Astrocyte of the hippocampus (primary cell): ENCODE measurements at places on chromosomes 11 and 22.

- DNase-seq, result peak; percentile 68
These were observed 20.3 kb downstream of the FAM118B start for GRCh38 chr11:126231725-126232459.

DNA sequence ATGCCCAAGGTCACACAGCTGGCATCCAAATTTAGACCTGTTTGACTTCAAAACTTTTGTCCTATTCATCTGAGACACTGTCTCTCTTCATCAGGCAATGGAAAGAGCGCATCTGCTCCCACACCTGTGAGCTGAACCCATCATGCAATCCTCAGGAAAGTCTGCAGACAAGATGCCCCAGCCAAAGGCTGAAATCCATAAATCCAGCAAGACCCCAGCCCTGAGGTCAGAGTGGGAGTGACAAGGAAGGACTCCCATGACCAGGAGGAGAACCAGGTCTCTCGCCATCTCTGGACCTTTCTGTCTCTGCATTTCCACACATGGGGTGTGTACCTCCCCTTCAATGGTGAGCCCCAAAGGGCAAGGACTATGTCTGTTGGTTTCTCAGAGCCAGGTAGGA, 83.6 kb upstream of the HMGXB4 start:
- no peak for DNase-seq

DNA sequence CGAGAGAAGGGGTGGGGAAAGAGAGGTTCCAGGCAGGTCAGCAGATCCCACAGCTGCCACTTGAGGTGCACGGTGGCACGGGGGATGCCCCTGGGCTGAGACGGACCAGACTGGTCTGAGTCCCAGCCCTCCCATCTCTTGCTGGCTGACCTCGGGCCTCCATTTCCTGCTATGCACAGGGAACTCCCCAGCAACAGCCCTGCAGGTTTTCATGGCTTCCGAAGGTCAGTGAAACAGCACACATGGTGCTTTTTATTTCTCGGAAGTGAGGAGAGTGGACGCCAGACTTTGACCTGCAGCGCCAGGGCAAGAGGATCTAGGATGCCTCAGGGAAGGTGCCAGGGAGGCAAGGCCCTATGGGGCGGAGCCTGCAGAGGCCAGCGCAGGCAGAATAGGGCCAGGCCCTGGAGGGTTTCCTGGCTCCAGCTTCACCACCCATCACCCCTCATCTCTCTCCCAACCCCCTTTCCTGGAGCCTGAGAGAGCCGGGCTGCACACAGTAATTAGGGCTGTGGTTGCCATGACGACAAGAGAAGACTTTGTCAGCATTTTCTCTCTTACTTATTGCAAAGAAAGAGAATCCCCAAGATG, 29.5 kb downstream of the SLC22A12 start:
- DNase-seq, result peak; percentile 35

GRCh38 chr11:34558673-34559072, 45.1 kb upstream of the ELF5 start:
- peak; percentile 10 for DNase-seq

GRCh38 chr11:36400766-36401455, 104.8 kb downstream of the PRR5L start:
- no peak for DNase-seq

DNA sequence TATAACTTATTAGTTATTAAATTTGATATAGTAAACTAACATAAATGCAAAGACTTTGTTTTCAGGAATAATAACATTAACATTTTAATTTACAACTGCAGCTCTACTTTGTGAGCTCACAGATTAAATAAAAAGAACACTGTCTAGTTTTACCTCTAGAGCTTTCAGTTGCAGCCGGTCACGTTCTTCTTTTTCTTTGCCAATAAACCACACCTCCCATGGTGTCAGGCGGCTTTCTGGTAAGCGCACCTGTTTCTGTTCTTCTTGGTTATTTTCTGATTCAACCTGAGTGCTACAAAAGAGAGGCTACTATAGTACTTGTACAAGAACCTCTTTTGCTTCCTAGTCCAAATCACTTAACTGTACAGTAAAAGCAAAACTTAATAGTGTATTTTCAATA, 5.8 kb downstream of the CCDC34 start:
- DNase-seq, result no peak

DNA sequence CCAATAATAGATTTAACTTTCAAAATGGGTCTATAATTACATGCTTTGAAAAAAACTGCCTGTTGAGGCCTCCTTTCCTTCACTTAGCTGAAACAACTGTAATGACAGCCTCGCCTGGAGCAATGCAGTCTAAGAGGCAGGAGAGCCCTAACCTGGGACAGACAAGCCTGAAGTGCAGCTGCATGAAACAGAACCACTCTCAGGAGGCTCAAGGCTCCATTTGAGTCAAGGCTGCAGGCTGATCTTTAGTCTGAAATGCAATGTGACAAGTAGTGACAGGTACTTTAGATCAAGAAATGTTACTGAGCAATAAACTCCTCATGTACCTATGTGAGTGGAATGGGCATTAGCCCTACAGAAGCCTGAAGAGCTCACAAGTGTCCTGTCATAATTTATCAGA, 414.0 kb upstream of the LUZP2 start:
- DNase-seq, result no peak

GRCh38 chr11:71208011-71208774, 44.2 kb downstream of the SHANK2 start:
- DNase-seq, result no peak

DNA sequence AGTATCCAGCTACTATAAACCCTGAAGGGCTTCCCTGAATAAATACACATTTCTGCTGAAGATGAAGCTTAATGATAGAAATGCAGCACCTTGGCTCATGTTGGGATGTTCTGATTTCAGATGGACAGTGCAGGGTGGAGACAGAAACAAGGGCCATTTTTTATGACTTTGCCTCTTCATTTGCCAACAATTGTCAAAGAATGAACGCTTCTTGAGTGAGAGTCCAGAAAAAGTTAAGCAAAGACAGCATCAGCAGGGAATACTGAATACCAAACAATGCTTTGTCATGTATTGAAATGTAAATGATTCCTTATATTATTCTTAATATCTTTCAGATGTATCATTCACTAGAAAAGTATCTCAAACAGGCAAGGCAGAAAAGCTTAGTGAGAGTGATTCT, 84.9 kb downstream of the TRPC6 start:
- DNase-seq, result no peak

DNA sequence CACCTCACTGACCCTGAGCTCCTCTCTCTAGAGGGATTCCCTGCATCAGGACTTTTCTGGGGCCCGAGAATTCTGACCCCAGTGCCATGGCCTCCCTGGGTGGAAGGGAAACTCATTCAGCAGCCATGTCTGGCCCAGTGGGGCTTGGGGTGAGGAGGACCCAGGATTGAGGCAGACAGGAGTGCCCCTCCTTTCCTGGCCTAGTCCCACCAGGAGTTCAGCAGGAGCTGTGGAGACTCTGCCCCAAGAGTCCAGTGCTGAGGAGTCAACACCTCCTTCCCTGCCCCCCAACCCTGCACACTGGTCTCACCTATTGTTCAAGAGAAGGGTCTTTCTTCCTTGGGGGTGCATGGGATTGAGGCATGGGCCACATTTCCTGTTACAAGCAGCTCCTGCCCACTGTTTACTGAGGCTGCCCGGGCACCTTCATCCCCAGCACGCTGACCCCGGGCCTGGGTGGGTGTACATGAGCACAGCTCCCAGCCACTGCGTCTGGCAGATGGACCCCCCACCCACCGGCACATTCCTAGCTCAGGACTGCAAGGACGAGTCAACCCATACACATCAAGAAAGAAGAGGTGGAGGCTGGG, 33.9 kb downstream of the ALX4 start:
- DNase-seq, result no peak

DNA sequence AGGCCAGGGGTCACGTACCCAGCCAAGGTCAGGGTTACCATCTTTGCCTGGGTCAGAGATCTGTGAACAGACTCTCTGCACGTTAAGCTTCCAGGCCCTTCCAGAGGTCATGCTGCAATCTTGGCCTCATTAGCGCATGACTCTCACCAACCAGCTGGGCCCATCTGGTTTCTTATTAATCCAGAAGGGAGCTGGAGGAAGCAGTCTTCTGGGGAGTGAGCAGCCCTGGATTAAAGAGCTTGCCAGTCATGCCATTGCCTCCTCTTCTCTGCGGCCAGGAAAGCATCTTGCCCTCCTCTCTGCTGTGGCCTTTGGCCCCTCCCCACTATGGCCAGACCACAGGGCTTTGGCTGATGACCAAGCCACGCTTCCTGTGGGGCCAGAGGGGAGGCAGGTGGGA, 57.4 kb downstream of the CHST1 start:
- DNase-seq, result no peak

DNA sequence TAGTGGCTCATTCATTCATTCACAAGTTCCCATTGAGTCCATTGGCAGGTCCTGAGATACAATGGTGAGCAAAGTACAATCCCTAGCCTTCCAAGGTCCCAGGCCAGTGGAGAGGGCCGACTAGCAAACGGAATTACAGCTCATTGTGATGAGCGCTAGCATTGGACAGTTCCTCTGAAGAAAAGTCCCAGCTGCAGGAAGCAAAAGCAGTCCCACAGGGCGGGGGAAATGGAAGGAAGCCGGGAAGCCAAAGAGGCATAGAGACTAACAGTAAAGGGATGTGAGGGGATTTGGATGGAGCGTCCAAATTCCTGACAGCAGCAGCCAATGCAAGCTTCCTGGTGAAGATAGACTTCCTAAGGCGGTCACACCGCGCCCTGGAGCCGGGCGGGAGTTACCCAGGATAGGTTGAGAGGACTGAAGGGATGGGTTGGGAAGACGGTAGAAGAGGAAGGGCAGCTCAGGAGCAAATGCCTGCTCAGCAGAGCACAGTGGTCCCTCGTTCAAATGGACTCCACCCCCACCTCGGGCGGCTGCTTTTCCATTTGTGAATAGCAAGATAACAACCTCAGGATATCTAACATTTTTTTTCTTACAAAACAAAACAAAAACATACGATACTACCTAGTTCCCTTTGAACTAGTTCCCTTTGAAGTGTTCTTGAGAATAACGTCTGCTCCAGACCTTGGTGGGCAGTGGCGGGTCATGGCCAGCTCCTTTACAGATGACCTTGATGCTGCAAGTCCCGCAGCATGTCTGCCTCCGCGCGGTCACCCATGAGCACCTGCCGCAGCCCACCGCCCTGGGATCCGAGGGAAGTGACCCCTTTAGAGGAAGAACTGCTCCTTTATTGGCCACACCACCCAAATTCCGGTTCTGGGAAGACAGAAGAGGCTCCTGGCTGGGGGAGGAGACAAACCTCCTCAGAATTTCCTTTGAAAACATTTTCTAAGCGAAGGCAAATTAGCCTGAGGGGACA, 132.9 kb downstream of the RASSF10 start:
- DNase-seq, result no peak

DNA sequence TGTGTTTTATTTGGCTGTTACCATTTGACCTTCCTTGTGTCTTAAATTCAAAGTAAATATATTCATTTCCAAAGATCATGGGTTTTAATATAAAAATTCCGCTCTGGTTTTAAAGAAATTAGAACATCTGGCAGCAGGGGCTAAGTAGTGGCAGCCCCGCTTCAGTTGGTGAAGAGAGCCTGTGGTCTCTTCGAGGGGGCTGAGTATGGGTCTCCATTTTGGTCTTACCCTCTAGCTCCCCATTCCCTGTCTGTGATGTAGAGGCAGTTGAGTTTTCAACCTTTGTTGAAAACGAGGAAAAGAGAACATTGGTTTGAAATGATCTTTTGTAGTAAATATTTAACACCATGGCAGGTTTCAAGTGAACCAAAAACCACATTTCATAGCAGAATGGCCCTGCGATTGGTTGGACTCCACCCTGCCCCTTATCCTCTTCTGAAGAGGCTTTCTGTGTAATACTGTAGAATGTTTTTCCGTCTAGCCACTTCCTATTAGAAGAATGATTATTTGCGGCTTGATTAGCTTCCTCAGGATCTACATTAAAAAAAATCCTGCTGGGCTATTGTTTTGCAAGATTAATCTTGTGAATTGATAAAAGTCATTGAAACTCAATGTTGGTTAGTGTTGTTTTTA, 17.7 kb downstream of the APLP2 start:
- DNase-seq, result no peak

DNA sequence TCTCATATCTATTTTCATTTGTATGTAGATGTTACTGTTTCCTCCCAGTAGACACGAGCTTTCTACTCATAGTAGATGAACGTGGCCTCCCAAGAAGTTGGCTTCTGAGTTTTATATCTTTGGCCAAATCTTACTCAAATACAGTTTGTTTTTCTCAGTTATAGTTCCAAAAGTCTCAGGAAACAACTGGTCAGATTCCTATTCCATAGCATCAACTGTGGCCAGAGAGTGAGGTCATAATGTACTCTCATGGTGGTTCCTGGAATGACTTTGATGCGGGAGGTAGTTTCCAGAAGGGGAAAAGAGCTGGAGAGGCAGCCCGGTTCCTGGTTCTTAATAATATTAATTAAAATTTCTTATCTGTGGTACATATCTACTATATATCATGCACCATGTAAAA, 77.3 kb downstream of the SLC17A6 start:
- DNase-seq, result peak; percentile 4

GRCh38 chr11:15212876-15213275, 98.2 kb downstream of the INSC start:
- no peak for DNase-seq

GRCh38 chr11:115959081-115959486, 454.9 kb upstream of the CADM1 start:
- DNase-seq, result no peak

DNA sequence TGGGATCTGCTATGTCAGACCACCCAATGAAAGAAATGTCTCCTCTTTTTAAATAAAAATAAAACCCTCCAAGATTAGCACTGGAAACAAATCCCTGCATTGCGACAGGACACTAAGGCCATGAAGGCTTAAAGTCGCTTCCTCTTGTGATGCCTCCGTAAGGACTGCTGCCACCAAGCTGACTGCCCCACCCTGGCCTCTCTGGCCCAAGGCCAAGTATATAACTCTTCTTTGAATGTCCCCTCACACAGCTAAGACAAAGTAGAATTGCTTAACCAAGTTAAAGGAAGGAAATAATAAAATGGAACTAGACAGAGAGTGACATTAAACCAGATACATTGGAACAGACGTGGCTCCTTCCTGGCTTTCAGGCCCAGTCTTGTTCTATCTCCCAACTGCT, 7.5 kb upstream of the NRGN start:
- DNase-seq, result no peak

DNA sequence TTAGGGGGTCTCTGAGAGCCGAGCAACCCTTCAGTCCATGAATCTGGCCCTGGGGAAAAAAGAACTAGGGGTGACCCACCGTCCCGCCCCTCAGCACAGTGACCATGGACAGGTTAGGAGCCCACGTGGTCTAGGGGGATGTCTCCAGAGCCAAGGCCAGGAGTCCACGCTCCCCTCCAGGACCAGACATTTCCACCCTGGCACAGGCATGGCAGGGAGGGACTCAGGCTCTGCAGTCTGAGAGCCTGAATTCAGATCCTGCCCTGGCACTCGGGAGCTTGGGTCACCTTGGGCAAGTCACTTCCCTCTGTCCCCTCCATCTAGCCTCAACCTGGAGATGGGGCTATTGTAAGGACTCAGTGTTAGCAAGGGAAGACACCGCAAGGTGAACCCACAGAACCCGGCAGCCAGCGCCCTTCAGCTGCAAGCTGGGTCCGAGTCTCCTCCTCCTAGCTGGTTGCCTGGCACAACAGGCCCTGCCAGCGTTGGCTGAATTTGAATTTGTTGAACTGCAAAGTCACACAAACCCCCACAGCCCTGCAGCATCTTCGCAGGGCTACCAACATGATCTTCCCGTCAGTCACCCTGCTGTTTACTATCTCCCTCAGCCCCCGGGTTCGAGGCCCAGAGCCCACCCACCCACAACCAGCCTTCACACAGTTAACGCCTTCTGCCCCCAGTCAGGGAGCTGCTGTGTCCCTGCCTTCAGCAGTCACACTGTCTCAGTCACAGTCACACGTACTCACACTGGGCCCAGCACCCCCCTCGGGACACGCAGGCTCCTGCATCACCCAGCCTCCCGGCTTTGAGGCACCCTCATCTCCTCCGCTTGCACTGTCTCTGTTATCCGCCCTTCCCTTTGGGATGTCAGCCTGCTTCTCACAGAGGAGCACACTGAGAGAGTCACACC, 603 bp upstream of the PDGFB start:
- DNase-seq, result no peak
